Left lung (tissue), 14 donors: ENCODE measurements at places on chromosomes 3 and 15. TPM values are rescaled to one million over a fixed set of nuclear protein-coding genes. Genes with fewer than 3 reads are reported as not detected.

Gene GABPB1
- 38.7 TPM for polyA plus RNA-seq

DNA sequence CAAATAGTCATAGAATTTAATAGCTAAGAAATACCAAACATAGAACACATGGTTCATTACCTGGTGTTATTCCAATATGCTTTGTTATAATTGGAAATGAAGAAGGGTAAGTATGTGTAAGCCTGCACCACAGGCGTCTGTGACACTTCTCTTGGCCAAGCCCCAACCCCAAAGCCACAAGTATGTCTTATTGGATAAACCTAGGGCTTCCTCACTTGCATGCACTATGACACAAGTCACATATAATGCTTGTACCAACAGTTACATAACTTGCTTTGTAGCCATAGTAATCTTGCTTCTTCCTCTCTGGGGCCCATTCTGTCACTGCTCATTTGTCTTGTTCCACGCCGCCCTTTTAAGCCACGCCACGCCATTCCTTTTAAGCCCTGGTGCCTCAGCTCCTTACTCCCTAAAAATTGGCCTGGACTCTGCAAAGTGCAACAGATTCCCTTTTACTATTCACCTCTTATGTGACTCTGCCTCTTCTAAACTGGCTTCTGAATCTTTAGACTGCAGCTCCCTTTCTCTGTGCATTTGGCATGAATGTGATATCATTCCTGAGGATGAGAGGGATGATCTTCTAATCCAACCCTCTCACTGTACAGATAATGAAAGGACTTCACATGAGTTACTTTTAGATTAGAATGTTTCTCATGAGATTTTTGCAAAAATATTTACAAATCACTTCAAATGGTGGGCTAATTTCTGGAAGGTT is 48.1 kb upstream of the EPHA3 start:
- peak; percentile 32 for DNase-seq

- no peak for DNase-seq
Observed at GRCh38 chr3:114550165-114550564, 256.3 kb downstream of the TIGIT start.

DNA sequence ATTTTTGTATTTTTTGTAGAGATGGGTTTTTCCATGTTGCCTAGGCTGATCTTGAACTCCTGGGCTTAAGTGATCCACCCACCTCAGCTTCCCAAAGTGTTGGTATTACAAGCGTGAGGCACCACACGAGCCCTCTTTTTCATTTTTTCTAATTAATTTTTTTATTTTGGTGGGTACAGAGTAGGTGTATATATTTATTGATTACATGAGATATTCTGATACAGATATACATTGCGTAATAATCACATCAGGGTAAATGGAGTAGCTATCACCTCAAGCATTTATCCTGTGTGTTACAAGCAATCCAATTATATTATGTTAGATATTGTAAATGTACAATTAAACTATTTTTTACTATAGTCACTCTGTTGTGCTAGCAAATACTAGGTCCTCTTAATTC is 66.1 kb downstream of the WDR49 start:
- DNase-seq = no peak

DNA sequence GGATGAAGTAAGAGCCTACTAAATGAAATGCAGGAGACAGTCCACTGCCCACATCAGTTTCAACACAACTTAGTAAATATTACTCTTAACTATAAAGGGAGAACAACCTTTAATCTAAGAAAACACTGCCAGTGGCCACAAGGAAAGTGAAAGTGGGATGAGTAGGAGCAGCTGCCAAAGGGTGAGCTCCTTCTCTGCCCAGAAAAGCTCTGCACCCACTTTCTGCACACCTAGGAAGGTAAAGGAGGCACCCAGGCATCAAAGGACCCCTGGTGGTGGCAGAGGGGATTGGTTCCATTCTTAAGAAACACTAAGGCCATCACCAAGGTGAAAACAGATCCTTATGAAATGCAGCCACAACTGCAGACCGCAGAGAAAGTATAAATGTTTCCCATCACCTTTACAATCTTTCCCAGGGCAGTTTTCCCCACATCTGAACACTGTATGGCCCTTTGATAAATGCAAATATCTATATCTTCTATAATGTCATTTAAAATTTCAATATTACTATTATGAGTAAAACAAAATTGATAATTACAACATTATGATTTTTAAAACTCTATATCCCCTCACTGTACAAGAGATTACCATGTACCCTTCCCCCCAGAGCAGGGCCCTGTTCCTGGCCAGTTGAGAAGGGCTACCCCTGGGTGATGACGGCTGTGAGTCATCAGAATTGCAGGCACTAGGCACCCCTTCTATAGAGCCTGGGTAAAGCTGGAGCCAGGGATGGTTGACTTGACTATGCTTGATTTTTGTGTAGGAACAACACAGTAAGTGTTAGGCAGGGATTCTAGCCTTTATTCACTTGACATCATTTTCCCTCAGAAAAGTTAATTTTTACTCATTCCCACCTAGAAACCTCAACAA is 92.0 kb downstream of the SNRK start:
- no peak for DNase-seq

Gene ANKRD28
- polyA plus RNA-seq = 38.5 TPM

DNA sequence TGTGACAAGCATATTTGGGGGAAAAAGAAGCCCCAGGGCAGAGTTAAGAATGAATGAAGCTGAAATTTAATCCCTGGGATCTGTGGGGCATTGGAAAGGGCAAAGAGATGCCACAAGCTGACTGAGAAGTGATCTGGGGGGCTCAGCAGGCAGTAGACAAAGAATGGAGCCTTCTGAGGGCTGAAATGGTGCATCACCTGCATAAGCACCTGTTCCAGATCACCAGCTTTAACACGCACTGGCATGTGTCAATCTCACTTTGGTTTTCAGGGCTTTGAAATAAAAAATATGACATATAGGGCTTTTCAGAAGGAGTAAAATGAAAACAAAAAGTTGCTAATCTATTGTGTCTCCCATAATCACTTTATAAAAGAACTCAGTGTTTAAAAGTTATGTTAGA is 210.8 kb upstream of the ARHGEF26 start:
- DNase-seq = no peak

- no peak for DNase-seq
Observed at GRCh38 chr15:35460616-35461015, 85.3 kb downstream of the DPH6 start.

Gene CKMT1A
- 0.18 TPM for polyA plus RNA-seq

DNA sequence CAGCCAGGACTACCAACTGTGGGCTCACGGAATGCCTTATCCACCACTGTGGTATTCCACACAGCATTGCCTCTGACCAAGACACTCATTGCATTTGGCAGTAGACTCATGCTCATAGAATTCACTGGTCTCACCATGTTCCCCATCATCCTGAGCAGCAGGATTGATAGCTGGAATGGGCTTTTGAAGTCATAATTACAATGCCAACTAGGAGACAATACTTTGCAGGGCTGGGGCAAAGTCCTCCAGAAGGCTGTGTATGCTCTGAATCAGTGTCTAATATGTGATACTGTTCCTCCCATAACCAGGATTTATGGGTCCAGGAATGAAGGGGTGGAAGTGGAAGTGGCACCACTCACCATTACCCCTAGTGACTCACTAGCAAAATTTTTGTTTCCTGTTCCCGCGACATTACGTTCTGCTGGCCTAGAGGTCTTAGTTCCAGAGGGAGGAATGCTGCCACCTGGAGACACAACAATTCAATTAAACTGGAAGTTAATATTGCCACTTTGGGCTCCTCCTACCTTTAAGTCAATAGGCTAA is 58.6 kb upstream of the CCDC80 start:
- DNase-seq = no peak

Gene RAB7A
- 199 TPM for polyA plus RNA-seq

GRCh38 chr3:12611117-12611516 is 52.8 kb downstream of the RAF1 start:
- no peak for DNase-seq

DNA sequence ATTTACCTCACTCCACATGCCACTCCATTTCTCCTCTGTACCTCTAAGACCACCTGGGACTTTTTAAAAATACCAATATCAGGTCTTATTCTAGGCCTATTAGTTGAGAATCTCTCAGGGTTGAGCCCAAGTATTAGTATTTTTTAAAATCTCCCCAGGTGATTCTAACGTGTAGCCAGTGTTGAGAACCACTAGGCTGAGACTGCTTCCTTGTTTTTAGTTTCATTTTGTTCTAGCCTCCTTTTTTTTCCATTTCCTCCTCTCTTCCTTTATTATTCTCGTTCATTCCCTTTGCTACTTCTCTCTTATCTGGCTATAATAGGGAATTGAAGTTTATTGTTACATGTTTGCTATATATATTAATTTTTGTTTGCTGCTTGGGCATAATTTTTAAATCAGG is 217.8 kb upstream of the CD96 start:
- DNase-seq = no peak

DNA sequence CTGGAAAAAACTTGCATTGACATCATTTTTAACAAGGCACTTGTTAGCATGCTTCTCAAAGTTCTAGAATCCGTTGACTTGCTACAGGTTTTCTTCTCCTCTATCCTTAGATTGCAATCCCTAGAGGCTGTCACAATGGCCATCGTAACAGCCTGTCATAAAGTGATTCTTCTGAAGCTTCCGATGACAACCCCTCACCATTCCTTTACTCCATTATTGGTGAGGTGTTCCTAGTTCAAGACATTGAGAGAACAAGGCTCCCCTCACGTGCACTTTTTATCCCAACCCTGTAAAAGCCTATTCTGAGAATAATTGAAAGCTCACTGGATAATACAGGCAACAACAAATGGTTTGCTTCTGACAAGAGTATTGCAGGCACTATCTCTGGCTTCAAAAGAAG is 131.4 kb downstream of the ROBO1 start:
- DNase-seq = no peak

DNA sequence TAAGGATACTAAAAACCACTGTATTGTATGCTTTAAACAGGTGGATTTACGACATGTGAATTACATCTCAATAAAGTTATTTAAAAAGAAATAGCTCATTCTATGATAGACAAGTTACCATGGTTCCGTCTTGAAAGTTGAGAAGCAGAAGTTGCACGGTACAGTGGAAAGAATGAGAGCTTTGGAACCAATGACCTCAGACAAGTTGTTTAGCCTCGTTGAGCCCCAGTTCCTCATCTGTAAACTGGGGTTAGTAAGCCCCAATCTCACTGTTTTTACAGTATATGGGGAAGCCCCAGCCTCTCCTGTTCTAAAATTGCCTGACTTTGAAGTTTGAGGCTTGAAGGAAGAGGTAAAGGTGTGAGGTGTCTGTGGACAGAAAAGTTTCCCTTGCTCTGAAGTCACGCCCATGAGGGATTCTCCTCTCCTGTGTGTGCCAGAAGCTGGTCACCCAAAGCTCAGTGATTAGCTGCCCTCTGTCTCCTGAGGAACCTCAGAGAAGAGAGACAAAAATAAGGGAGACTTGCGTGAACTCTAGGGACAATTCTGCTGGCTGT is 10.0 kb downstream of the CRYGS start:
- no peak for DNase-seq

DNA sequence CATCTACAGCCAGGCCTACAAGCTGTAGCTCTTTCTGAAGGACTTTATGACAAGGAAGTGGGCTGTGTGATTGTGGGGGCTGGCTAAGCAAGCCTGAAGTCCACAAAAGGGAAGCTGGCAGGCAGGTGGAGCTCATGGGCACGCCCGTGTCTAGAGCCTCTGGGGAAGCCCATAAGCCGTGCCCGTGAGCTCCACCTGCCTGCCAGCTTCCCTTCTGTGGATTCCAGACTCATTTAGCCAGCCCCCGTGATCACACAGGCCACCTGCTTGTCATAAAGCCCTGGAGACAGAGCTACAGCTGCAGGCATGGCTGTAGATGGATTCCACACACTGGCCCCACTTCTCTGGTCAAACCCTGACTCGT is 15.2 kb downstream of the EFCC1 start:
- no peak for DNase-seq

GRCh38 chr3:66386011-66386924 is 114.6 kb downstream of the LRIG1 start:
- no peak for DNase-seq

Gene FAM43A
- polyA plus RNA-seq = 23.7 TPM

DNA sequence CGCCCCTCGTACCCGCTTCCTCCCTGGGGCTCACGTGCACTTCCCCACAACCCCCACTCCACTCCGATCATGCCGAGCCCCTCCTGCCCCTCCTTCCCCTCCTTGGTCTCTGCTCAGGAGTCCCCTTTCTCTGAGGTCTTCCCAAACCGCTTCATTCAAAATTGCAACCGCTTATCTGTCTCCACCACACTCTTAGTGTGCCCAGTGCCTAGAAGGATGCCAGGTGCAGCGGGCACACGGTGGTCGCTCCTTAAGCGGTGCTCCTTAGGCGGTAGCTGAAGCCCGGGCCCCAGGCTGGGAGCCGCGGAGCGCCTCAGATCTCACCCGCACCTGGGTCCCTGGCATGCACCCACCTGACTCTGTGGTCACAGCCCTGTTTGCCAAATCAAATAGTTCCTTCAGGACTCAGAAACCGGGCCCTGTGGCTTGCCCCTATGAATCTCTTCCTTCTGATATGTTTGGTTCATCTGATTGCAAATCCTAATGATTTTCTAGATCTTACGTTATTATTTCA is 524.5 kb downstream of the OCA2 start:
- DNase-seq = no peak

DNA sequence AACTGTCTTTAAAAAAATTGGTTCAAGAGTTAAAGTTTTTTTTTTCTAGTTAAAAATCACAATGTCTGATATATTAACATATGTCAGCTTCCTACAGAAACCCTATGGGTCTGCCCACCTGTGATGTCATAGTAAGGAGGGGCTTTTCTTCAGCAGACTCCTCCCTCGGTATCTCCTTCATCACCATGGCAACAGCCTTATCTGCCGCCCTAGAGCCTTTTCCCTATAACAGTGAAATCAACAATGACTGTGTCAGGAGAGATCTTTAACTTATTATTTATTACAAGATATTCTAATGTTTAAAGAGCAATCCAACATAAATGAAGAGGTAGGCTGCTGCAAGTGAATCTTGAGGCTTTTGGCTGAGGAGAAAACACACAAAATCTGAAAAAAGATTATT is 138.7 kb downstream of the PEX5L start:
- DNase-seq = no peak

Gene GOLGA8J
- 2.8 TPM for polyA plus RNA-seq

DNA sequence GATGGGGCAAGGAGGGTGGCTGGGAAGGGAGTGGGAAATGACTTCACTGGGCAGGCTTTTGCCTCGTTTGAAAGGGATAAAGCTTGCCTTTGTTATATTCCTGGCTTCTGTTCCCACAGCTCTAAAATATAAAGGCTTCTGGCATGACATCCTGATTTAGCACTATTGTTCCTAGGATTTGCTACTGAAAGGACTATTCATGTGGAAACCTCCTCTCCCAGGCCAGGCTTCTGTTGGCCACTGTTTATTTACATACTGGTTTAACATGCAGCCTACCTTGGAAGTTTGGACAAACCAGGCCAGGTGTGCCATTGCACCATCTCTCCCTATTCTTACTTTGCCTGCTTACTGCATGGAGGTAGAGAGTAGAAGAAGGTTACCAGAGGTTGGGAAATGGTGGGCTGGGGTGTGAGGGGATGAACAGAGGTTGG is 2.4 kb upstream of the LMCD1 start:
- DNase-seq = no peak

DNA sequence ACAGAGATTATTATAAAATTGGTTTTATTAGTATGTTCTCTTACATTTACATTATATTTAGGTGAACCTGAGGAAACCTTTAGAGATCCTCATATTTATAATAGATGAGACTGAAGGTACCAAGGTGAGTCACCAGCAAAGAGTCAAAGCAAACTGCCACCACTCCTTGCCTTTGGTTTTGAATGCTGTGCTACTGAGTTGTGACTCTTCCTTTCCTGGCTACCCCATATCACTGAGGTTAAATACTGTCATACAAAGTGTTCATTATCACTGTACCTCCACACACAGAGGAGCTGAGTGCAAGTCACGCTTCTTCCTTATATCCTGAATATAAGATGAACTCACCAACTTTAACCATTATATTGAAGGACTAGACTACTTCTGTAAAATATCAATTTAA is 168.2 kb downstream of the CBLB start:
- no peak for DNase-seq

GRCh38 chr3:158801201-158801600 is 653 bp upstream of the MFSD1 start:
- DNase-seq = no peak
